Heart right ventricle (tissue), 16 donors: ENCODE measurements at places on chromosomes 16 and 17. TPM values are rescaled to one million over a fixed set of nuclear protein-coding genes. Genes with fewer than 3 reads are reported as not detected.

DNA sequence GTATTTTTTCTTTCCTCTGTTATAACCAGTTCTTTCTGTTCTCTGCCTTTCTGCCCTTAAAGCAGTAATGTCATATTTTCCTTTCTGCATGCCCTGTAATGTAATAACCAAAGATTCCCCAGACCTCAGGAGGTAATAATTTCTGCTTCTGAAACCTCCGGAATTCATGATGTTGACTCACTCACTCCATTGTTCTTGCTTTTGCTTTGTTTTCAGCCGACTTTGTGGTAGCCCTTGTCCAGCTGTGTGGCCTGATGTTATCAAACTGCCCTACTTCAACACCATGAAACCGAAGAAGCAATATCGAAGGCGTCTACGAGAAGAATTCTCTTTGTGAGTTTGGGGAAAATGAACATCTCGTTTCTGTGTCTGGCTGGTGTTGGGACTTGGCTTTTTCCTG is 55.9 kb downstream of the CDK12 start:
- DNase-seq: no peak

DNA sequence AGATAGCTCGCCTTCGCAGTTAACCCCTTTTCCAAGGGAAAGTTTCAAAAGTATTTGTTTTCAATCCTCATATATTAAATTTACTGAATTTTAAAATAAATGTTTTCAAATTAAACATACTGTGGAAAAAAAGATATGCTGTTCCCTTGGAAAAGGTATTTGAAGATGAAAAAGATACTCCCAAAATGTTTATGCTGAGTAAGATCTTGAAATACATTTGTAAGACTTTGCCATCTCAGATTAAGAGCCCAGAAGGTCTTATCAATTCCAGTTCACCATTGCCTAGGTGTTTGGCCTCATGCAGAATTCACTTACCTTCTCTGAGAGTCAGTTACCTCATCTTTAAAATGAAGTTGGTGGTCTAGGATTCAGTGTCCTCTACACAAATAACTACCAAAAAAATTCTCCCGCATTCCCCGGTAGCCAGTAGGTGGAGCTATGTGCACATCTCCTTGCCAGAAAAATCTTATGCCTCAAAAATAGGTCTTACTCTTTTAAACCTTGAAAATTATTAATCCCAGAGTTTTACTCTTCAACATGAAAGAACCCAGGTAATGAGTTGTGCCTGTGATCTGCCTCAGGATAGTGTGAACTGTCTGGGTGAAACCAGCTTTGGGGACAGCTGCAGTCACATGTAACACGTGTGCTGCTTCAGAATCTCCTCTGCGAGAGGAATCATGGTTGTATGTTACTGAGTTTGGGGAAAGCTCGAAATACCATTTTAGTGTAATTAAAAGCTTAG is 178.3 kb downstream of the MRTFB start:
- DNase-seq: peak; percentile 43

DNA sequence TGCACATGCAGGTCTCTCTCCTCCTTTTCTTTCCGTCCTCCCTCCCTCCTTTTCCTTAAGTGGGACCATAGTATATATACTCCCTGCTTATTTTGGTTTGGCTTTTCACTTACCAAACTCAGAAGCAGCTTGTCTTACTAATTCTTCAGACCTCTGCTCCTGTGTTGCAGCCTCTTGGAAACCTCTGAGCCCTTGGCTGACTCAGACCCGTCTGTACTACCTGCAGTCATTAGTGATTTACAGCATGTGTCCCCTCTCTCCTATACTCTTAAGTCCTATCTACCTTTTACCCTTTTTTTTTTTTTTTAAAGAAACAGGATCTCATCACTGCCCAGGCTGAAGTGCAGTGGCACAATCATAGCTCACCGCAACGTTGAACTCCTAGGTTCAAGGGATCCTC is 207.0 kb downstream of the STX8 start:
- no peak for DNase-seq

DNA sequence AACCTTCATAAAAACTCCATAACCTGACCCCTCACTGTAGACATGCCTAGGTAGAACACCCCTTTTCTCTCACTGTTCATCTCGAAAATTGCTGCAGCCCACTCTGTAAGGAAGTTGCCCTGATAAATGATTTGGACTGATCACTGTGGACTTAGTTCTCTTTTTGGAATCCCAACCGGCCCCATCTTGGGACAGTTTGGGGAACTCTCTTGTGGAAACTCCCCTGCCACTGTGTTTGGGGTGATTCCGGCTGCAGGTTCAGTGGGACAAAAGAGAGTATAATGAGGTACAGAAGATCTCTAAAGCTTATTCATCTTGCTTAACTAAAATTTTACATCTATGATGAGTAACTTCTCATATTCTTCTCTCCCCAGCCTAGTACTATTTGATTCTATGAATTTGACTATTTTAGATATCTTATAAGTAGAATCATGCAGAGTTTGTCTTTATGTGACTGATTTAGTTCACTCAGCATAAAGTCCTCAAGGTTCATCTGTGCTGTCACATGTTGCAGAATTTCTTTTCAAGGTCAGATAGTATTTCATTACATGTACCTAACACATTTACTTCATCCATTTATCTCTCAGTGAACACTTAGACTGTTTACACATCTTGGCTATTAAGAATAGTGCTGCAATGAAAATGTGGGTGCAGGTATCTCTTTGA is 84.9 kb downstream of the ABCA8 start:
- no peak for DNase-seq

DNA sequence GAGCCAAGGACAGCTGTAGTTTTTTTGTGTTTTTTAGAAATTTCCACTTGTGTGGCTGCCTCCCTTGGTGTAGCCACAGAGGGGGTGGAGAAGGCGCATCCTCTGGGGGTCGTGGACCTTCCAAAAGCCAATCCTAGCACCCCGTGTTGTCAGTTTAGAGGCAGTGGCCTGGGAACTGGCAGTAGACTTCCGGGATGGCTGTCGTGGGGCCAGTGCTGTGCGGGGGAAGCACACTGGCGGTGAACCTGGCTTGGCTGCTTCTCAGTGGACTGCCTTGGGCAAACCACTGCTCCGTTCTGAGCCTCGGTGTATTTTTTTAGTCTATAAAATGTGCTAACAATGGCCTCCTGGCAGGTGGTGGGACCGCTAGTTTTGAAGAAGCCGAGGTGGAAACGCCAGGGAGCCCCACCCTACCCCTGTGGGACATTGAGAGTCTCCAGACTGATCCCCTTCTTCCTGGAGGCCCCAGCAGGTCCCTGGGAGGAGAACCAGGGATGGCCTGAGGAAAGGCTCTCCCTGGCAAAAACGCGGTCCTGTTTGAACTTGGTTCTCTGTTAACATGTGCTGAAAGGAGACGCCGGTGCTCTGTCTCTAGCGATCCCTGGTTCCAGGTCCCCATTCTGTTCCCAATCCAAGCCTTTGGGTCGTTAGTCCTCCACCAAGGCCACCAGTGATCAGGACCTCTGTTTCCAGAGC is 125.7 kb downstream of the CMIP start:
- DNase-seq: no peak

GRCh38 chr16:83532634-83533033 is 275.1 kb upstream of the HSBP1 start:
- DNase-seq: no peak

CTRB2 gene
- 2.0 TPM for total RNA-seq

PLXDC1 gene
- total RNA-seq: 16.9 TPM

DNA sequence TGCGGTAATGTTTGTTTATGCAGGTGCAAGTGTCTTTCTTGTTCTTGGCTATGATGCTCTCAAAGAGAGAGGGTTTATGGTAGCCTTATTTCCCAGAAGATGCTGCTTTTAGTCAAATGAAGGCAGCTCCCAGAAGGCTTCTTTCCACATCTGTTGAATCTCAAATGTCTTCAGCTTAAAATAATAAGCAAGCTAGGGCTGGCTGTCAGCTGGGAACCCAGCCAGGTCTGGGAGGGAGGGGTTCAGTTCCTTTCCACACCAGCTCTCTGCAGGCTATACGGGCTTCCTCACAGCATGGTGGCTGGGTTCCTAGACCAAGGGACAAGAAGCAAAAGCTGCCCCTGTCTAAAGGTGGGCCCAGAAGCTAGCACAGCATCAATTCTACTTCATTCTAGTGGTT is 47.4 kb upstream of the ATF7IP2 start:
- peak; percentile 16 for DNase-seq

SEPTIN12 gene
- not detected for total RNA-seq

DNA sequence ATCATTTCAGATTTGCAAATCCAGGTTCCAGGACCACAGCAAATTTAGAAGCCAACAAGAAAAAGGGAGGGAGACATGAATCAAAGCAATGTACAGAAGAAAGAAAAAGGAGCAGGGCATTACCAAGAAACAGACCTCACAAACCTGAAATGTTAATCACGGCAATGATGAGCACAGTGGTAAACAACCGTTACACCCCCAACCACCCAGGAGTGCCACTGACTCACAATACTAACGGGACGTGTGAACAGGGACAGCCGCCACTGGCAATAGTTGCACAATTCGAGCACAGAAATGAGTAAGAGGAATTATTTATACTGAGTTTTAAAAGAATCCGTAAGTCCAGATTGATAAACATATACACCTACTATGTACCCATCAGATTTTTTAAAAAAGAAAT is 13.8 kb downstream of the USP22 start:
- no peak for DNase-seq

DNA sequence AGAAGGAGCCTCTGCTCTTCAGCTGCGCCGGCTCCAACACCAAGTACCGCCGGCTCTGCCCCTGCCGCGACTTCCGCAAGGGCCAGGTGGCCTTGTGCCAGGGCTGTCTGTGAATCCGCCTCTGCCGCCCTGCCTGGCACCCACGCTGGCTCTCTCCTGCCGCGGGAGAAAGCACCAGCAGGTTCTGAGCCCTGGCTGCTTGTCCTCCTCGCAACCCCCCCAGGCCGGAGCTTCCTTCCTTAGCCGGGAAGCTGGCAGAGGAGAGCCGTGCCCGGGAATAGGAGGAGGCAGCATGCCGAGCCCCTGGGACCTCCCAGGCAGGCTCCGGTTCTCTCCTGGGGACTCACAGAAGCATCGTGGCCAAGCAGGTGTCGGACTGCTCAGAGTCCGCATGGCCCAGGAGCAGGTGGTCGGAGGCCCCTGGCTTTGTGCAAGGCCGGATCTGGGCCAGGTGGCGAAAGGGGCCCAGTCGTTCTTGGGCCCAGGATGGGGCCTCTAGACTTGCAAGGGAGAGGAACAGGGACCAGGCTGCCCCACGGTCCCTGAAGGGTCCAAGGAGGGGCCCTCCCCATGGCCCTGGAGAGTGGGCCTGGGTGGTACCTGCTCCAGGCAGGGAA is 80.6 kb downstream of the MGAT5B start:
- DNase-seq: no peak

DNA sequence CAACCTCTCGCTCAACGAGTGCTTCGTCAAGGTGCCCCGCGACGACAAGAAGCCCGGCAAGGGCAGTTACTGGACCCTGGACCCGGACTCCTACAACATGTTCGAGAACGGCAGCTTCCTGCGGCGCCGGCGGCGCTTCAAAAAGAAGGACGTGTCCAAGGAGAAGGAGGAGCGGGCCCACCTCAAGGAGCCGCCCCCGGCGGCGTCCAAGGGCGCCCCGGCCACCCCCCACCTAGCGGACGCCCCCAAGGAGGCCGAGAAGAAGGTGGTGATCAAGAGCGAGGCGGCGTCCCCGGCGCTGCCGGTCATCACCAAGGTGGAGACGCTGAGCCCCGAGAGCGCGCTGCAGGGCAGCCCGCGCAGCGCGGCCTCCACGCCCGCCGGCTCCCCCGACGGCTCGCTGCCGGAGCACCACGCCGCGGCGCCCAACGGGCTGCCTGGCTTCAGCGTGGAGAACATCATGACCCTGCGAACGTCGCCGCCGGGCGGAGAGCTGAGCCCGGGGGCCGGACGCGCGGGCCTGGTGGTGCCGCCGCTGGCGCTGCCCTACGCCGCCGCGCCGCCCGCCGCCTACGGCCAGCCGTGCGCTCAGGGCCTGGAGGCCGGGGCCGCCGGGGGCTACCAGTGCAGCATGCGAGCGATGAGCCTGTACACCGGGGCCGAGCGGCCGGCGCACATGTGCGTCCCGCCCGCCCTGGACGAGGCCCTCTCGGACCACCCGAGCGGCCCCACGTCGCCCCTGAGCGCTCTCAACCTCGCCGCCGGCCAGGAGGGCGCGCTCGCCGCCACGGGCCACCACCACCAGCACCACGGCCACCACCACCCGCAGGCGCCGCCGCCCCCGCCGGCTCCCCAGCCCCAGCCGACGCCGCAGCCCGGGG is 1.3 kb downstream of the FOXC2 start:
- DNase-seq: no peak

GRCh38 chr17:66123163-66123562 is 68.8 kb downstream of the CEP112 start:
- DNase-seq: no peak

- no peak for DNase-seq
Observed at GRCh38 chr17:4908301-4908700, 5.4 kb upstream of the CHRNE start.

- DNase-seq: no peak
Observed at GRCh38 chr17:72683506-72684404, 408.7 kb downstream of the SLC39A11 start.

STAT3 gene
- 104 TPM for total RNA-seq

- DNase-seq: no peak
Observed at GRCh38 chr16:73764321-73764720, 532.3 kb upstream of the PSMD7 start.

- no peak for DNase-seq
Observed at GRCh38 chr17:62891659-62892058, 74.4 kb upstream of the TANC2 start.

GRCh38 chr17:49635121-49635520 is 42.8 kb downstream of the SPOP start:
- DNase-seq: no peak

- no peak for DNase-seq
Observed at GRCh38 chr16:47316442-47317015, 144.3 kb downstream of the ITFG1 start.

DNA sequence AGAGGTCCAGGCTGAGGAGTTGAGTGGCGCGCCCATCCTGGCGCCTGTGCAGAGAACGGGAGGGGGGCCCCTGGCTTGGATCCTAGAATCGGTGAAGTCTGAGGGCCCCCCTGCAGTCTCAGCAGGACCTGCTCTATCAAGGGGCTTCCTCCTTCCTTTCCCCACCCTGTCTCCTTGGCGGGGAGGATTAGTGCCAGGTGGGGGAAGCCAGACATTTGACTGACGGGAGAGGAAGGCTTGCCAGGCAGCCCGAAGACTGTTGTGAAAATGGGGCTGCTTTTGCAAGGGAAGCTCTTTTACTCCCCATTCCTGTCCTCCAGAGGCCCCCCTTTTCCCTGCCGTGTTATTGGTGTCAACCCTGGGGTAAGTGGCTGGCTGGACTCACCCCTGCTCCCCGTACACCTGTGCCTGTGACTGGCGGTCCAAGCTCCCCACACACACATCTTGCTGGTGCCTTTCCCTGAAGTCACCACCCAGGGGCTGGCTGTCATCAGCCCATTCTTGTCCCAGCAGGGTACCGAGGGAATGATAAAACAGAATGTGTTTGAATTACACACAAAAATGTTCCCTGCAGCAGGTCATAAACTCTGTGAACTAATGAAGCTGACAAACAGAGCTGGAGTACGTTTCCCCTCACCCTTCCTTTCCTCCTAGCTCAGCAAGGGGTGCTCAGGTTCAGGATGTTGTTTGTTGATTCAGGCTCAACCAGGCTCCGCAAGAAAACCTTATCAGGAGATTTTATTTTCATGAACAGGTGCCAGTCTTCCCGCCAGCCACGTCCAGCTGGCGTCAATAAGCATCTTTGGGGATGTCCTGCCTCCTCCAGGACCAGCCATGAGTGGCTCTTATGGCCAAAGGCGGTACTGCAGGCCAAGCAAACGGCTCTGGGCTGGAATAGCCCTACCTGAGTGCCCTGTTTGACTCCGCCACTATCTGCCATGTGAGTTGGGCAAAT is 4.4 kb upstream of the ARMC7 start:
- DNase-seq: no peak

GRCh38 chr16:27202923-27203506 is 311 bp upstream of the KDM8 start:
- peak; percentile 94 for DNase-seq

TNFRSF13B gene
- total RNA-seq: not detected

ELMO3 gene
- total RNA-seq: 0.24 TPM

LUC7L gene
- 20.6 TPM for total RNA-seq
